RCC 7860 (cell line): ENCODE measurements at places on chromosomes 4 and X.

GRCh38 chr4:156966836-156967235 is 4.8 kb downstream of the PDGFC start:
- no peak for DNase-seq

DNA sequence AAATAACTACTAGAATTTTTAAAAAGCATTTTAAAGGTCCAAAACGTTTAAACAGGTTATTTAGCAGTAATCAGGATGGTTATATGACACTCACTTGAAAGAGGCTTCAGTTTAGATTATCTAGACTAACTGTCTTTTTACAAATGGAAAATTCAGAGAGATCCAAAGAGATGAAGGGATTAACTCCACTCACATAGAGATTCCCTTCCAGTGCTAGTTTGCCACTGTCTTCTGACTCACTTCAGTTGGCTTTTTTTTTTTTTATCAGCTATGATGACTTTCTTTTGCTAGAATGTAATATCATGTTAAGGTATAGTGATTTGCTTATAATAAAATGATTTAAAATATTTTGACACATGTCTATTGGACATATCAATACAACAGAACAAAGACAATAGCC is 43.8 kb downstream of the GALNT7 start:
- DNase-seq, result peak; percentile 21

DNA sequence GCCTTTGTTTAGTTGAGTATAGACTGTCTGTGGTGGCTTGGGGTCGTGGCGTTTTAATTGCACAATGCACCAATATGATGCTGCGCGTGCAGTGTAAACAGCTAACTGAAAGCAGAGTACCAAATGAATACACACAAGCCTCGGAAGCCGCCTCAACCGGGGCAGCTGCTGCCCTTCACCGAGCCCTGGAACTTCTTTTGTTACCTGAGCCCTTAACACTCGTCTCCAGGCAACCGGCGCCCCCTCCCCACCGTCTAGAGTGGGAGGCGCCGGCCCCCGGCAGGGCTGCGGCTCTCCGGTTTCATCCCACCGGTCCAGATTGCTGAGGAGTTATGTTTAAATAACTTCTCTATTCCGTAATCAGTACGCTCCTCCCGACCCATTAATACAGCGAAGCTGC is 173.2 kb upstream of the TBL1X start:
- DNase-seq, result no peak

DNA sequence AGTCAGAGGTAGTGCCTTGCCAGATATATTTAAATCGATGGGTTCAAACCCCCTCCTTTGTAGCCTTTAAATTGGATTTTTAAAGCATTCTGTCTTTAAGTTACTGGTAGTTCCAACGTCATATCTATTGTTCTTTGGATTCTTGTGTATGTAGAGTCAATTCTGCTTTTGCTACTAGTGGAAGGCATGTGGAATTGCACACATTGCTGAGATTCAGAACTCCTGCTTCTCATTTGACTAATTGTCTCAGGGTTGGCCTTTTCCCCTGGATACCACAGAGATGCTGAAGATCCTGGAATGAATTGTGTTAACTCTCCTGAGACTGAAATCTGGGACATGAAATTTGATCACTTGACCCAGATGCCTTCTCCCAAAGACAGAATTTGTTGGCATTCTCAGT is 328.3 kb upstream of the RPS6KA3 start:
- peak; percentile 5 for DNase-seq

DNA sequence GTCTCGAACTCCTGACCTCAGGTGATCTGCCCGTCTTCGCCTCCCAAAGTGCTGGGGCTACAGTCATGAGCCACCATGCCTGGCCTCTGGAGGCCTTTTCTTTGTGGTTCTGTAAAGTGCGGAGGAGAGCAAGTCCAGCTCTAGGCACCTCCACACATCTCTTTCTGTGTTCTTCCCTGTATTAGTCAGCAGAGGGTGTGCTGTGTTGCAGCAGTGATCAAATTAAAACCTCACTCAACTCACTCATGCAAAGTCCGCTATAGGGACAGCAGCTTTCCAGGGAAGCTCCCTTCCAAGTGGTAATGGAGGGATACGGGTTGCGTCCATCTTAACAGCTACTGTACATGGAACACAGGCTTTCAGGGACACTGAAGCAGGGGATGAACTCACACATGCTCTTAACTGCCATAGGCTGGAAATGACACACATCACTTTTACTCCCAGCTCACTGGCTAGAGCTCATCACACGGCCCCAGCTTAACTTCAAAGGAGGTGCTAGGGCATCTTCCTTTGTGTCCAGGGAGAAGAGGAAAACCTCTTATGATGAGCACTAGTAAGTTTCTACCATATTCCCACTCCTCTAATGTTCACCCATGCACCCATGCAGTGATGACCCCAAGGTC is 36.0 kb upstream of the CCNG2 start:
- no peak for DNase-seq

GRCh38 chr4:137474711-137475301 is 57.5 kb downstream of the PCDH18 start:
- DNase-seq, result no peak

DNA sequence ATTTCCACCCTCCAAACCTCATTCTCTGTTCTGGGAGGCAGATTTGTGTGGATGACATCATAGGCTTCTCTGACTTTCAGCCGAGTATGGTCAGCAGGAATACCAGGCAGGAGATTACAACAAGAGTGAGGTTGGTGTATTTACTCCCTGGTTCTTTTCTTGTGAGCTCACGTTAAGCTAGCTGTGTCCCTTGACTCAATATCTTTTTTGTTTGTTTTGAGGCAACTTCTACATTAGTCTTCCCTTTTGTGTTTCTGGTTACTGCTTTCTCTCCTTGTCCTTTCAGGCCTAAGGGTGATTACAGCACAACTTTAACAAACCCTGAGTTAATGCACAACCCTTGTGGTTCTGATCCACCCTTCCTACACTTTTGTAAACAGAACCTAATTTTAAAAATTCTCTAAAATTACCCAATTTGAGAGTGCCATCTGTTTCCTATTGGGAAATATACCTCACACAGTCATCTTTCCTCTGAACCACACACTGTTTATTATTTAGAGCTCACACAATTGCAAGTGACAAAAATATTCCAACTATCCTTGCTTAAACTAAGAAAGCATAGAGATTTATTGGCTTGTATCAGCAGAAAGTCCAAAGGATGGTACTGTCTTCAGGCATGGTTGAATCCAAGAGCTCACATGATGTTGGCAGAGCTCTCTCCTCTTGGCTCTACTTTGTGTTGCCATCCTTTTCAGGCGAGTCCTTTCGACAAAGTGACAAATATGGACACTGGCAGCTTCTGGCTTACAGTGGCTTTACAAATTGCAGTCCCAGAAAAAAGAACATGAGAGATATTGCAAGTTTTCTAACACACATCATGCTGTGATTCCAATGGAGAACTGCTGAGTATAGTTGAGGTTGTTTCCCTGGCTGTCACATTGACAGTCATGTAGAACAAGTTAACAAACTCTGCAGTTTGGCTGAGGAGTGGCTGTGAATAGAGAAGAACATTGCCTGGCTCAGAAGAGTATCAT is 150.5 kb upstream of the DDIT4L start:
- no peak for DNase-seq

DNA sequence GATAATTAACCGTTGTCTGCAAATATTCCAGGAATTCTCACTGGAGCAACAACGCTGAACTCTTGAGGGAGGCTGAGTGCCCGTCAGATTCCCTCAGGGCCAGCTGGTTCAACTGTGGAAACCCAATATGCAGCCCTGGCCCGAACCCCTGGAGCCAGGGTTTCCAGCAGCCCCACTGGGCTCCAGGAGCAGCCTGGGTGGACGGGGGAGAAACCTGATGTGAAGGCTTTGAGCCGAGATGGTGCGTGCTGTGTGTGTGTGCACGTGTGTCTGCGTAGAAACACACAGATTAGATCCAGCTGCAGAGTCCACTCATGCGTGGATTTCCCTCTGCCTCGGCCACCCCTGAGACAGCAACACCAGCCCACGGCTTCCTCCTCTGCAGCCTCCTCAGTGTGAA is 19.4 kb upstream of the SLC25A6 start:
- DNase-seq, result no peak

DNA sequence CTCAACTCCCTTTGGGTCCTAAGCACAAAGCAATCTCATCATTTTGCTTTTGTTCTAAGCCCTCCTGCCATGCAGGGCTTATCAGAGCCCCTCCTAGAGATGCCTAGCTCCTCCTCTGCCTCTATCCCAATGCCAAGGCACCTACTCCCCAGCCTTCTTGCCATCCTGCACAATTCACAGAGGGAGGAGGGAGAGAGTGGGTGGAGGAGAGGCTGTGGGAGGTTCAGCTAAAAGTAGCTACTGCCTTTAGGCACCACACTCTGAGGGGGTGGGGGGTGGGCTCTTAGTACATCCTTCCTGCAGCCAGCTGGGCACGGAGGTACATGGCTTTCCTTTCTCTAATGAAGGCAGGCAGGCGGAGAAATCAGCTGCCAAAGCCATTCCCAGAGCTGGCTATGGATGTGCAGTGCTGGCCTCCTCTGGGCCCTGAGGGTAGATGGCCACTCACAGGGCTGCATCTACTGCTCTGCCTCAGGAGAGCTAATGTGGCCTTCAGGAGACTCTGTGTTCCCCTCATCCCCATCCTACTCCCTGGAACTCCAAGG is 40.1 kb downstream of the ARHGEF9 start:
- no peak for DNase-seq
